ENCODE measurements at places on chromosomes 13 and 19. TPM values are rescaled to one million over a fixed set of nuclear protein-coding genes. Genes with fewer than 3 reads are reported as not detected.

Gene AXL
- 91.9 TPM for total RNA-seq

Gene USPL1
- total RNA-seq: 11.4 TPM

Gene DPF1
- total RNA-seq: 1.3 TPM

Gene EBI3
- 0.18 TPM for total RNA-seq

Gene CACNG7
- total RNA-seq: 0.38 TPM

Gene PINLYP
- total RNA-seq: 0.18 TPM

Gene TMEM143
- total RNA-seq: 2.0 TPM

Gene NLRP4
- not detected for total RNA-seq

Gene KLK11
- total RNA-seq: not detected

Gene RASGRP4
- not detected for total RNA-seq

Gene MBD3L2
- not detected for total RNA-seq

Gene CNN1
- total RNA-seq: 6.9 TPM

Gene OR7C1
- not detected for total RNA-seq

Gene TRPC4
- 8.3 TPM for total RNA-seq

Gene ZNF723
- total RNA-seq: not detected

Gene LRG1
- total RNA-seq: 0.36 TPM

Gene LILRA2
- not detected for total RNA-seq

Gene ZNF790
- total RNA-seq: 8.8 TPM

Gene KLK15
- 0.09 TPM for total RNA-seq

Gene SYCN
- not detected for total RNA-seq

Gene SLC5A5
- not detected for total RNA-seq

Gene CGB5
- total RNA-seq: not detected

Gene ACTN4
- 242 TPM for total RNA-seq

Gene CEACAM3
- not detected for total RNA-seq

Gene ZNF737
- 4.3 TPM for total RNA-seq

Gene GPR183
- not detected for total RNA-seq

Gene OVOL3
- not detected for total RNA-seq

Gene COX6B2
- not detected for total RNA-seq

Gene PNMA8B
- total RNA-seq: 0.28 TPM

Gene RB1
- 35.3 TPM for total RNA-seq

Gene SLC25A30
- total RNA-seq: 17.6 TPM

Gene SUGP2
- total RNA-seq: 17.4 TPM

Gene RDH8
- total RNA-seq: not detected

Gene TJP3
- not detected for total RNA-seq

Gene NKPD1
- 0.09 TPM for total RNA-seq

Gene SULT2A1
- total RNA-seq: not detected

Gene OR7A5
- total RNA-seq: not detected

Gene ZNF415
- 3.9 TPM for total RNA-seq

Gene SERPINE3
- total RNA-seq: not detected

Gene ZNF302
- total RNA-seq: 11.7 TPM

Gene TPP2
- total RNA-seq: 41.2 TPM

Gene POSTN
- 210 TPM for total RNA-seq

Gene FUT6
- not detected for total RNA-seq

Gene ZNF253
- total RNA-seq: 0.36 TPM

Gene ADGRL1
- 3.7 TPM for total RNA-seq

Gene MYH14
- under 0.01 TPM for total RNA-seq

Gene TRIP10
- total RNA-seq: 40.3 TPM

Gene ATP7B
- 5.6 TPM for total RNA-seq

Gene VSIG10L
- total RNA-seq: 0.18 TPM

Gene FAAP24
- 2.9 TPM for total RNA-seq

Gene SIGLEC5
- not detected for total RNA-seq

Gene CEACAM16
- 0.09 TPM for total RNA-seq

Gene MBD3L3
- total RNA-seq: not detected

Gene CCDC8
- 0.45 TPM for total RNA-seq

Gene JSRP1
- total RNA-seq: not detected

Gene SHANK1
- total RNA-seq: 1.0 TPM

Gene ZNF69
- 1.3 TPM for total RNA-seq

Gene PRKCSH
- total RNA-seq: 151 TPM
